ENCODE measurements at places on chromosomes 3 and 15. TPM values are rescaled to one million over a fixed set of nuclear protein-coding genes. Genes with fewer than 3 reads are reported as not detected.

GOLGA8J gene
- total RNA-seq = not detected

- H3K4me1 ChIP-seq = no peaks in the 10 kb centered on the region
- no peaks in the 10 kb centered on the region for H3K27me3 ChIP-seq
- H3K36me3 ChIP-seq = no peaks in the 10 kb centered on the region
These were observed 3.6 kb upstream of the CALML4 start for GRCh38 chr15:68208636-68209240.

MED12L gene
- 0.48 TPM for total RNA-seq

DNA sequence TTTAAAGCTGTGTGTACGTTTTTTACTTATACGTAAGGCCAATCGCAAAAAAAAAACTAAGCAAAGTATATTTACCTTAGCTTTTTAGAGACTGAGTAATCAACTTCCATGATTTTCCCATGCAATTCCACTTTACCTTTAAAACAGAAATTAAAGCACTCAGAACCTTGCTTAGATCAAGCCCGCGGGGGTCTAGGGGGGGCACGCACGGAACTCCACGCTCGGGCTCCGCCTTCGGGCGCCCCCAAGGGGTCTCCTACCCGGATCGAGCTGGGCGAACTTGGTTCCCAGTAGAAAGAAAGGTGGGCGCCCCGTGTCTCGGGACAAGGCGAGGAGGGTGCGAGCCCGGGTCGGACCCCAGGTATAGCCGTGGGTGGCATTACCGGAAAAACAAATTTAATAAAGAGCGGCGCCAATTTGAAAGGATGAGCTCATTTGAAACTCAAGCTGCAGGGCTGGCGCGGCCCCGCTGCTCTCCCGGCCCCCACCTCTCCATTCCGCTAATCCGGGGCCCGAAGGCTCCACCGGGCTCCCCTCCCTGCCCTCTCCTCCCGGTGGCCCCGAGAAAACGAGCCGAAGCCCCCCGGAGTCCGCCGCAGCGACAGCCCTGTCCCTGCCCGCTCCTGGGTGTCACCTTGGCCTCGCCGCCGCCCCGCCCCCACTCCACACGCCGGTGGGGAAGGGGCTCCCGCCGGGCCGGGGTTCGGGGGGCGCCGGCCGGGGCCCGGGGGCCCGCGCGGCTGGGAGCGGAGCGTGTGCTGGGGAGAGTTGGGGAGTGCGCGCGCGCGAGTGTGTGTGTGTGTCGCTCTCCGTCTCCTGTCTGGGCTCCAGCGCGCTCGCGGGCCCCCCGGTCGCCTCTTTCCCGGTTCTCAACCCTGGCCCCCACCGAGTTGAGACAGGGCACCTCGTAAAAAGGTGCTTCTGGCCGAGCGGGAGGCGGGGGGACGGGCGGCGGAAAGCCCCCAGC, 1.5 kb downstream of the IGF2BP2 start:
- peak overlapping the region; percentile 90 for H3K27ac ChIP-seq
- H3K4me1 ChIP-seq = no peaks in the 10 kb centered on the region
- DNase-seq = no peak
- no peaks in the 10 kb centered on the region for H3K27me3 ChIP-seq
- H3K4me3 ChIP-seq = peak overlapping the region; percentile 62

DNA sequence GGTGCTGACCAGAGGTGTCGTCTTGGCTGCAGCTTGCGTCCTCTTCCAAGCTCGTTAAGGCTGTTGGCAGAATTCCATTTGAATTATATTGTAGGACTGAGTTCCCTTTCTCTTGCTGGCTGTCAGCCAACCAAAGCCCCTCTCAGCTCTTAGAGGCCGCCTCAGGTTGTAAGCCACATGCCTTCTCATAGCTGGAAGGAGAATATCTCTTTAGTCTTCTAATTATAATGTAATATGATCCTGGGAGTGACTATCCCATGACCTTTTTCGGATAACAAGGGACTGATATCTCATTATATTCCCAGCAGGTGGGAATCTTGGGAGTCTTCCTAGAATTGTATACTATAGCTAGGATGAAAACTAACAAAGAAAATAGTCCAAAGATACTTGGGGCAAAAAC, 4.8 kb downstream of the SCG5 start:
- no peaks in the 10 kb centered on the region for H3K27me3 ChIP-seq
- H3K4me1 ChIP-seq = no peaks in the 10 kb centered on the region
- H3K36me3 ChIP-seq = no peaks in the 10 kb centered on the region
- no peak for DNase-seq
- no peak overlapping the region for H3K4me3 ChIP-seq

IGSF10 gene
- 15.5 TPM for total RNA-seq

GRCh38 chr3:147937341-147937740, 528.2 kb downstream of the ZIC1 start:
- H3K27ac ChIP-seq = no peak overlapping the region
- no peaks in the 10 kb centered on the region for H3K27me3 ChIP-seq
- H3K4me1 ChIP-seq = no peaks in the 10 kb centered on the region
- H3K36me3 ChIP-seq = no peaks in the 10 kb centered on the region

IL17RC gene
- 59.6 TPM for total RNA-seq

SLC15A2 gene
- 0.98 TPM for total RNA-seq

DNA sequence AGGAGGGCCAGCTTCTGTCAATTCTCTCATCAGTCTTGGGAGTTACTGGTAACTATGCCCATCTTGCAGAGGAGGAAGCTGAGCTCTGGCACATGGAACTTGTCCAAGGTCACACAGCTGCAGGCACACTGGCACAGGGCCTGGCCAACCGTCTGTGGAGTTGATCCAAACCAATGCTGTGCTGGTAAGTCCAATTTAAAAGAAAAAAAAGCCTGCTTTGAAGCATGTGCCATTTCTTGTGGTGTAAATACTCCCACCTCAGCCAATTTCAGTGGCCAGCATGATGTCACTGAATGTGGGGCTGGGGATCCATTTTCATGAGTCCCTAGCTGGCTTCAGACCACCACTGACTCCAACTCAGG, 83.4 kb downstream of the CHSY1 start:
- H3K27ac ChIP-seq = peak overlapping the region; percentile 96
- no peak overlapping the region for H3K4me3 ChIP-seq
- H3K4me1 ChIP-seq = no peaks in the 10 kb centered on the region

DNA sequence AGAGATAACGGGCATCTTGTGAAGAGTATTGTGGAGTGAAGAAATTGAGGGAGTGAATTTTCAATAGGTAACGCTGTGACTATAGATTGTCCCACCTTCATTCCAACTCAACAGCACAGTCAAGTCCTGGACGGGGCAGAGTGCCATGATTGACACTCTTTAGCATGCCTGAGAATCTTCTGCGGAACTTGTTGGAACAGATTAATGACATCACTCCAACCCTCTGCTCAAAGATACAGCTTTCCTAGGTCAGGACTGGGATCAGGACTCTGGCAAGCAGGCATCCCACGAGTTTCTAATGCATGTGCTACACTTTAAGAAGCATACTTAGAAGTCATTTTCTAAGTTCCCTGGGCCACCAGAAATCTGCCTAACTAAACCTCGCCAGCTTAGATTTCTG, 267.6 kb upstream of the CFAP20DC start:
- H3K27me3 ChIP-seq = no peaks in the 10 kb centered on the region
- H3K36me3 ChIP-seq = no peaks in the 10 kb centered on the region
- no peak overlapping the region for H3K27ac ChIP-seq
- no peak overlapping the region for H3K4me3 ChIP-seq

GRCh38 chr3:72338082-72338941, 509.9 kb downstream of the SHQ1 start:
- no peak overlapping the region for H3K4me3 ChIP-seq

DNA sequence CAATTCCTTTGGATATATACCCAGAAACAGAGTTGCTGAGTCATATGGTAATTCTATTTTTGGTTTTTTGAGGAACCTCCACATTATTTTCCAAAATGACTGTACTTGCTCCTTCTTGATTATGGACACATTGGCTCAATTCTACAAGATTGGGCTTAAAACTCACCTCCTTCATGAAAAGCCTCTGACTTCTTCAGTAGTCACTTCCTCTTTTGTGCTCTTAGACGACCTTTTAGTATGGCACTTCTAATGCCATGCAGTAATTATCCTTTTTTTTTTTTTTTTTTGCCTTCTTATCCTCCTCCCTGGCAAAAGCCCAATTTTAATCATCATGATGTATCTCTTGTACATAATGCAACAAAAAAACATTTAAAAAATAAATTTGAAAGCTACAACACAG, 33.0 kb upstream of the ABHD17C start:
- H3K36me3 ChIP-seq = no peaks in the 10 kb centered on the region
- DNase-seq = no peak
- no peaks in the 10 kb centered on the region for H3K4me1 ChIP-seq
- H3K27ac ChIP-seq = no peak overlapping the region
- no peaks in the 10 kb centered on the region for H3K27me3 ChIP-seq

DNA sequence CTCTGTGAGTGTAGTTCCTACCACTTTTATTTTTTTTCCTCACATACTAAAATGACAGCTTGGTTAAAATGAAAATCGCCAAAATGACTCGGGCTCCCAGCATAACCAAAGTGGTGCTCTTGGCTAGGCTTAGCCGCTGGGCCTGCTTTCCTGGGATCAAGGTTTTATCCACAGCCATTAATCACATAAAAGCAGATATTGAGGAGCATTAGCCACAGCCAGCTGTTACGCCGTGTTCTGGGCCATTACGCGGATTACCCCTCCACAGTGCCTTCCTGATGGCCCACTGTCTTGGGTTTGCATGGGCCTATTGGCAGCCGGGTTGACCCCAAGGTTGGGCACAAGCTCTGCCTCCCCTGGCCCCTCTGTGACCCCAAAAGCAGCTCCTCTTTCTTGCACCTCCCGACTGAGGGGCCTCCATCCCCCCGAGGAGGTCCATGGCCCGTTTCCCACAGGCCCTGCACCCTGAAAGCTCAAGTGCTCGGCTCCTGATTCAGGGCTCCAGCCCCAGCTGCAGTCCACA, 30.4 kb upstream of the TRPM1 start:
- H3K4me1 ChIP-seq = no peaks in the 10 kb centered on the region
- no peaks in the 10 kb centered on the region for H3K36me3 ChIP-seq
- H3K27me3 ChIP-seq = no peaks in the 10 kb centered on the region
- H3K27ac ChIP-seq = no peak overlapping the region
- no peak overlapping the region for H3K4me3 ChIP-seq

DNA sequence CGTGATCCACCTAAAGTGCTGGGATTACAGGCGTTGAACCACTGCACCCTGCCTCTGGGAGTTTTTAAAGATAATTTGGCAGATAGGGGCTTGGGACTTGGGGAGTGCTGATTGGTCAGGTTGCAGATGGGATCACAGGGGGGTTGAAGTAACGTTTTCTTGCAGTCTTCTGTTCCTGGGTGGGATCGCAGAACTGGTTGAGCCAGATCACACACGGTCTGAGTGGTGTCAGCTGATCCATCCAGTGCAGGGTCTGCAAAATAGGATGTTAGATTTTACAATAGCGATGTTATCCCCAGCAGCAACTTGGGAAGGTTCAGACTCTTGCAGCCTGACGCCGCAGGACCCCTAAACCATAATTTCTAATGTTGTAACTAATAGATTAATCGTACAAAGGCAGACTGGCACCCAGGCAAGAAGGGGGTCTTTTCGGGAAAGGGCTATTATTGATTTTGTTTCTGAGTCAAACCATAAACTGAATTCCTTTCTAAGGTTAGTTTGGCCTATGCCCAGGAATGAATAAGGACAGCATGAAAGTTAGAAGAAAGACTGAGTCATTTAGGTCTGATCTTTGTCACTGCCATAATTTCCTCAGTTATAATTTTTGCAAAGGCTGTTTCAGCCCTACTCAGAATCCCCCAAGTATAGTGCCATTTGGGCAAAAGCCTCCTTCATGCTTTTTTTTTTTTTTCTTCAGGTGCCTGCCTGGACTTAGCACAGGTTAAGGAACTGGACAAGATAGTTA, 1.5 kb upstream of the CA12 start:
- no peaks in the 10 kb centered on the region for H3K36me3 ChIP-seq
- no peaks in the 10 kb centered on the region for H3K27me3 ChIP-seq
- no peak overlapping the region for H3K4me3 ChIP-seq
- no peak for DNase-seq
- no peak overlapping the region for H3K27ac ChIP-seq
- H3K4me1 ChIP-seq = no peaks in the 10 kb centered on the region

SLC12A6 gene
- total RNA-seq = 28.8 TPM

CAMKV gene
- total RNA-seq = 1.5 TPM

Measured in breast epithelium (tissue), 4 donors.